ENCODE measurements at places on chromosomes 3 and 15. TPM values are rescaled to one million over a fixed set of nuclear protein-coding genes. Genes with fewer than 3 reads are reported as not detected.

DNA sequence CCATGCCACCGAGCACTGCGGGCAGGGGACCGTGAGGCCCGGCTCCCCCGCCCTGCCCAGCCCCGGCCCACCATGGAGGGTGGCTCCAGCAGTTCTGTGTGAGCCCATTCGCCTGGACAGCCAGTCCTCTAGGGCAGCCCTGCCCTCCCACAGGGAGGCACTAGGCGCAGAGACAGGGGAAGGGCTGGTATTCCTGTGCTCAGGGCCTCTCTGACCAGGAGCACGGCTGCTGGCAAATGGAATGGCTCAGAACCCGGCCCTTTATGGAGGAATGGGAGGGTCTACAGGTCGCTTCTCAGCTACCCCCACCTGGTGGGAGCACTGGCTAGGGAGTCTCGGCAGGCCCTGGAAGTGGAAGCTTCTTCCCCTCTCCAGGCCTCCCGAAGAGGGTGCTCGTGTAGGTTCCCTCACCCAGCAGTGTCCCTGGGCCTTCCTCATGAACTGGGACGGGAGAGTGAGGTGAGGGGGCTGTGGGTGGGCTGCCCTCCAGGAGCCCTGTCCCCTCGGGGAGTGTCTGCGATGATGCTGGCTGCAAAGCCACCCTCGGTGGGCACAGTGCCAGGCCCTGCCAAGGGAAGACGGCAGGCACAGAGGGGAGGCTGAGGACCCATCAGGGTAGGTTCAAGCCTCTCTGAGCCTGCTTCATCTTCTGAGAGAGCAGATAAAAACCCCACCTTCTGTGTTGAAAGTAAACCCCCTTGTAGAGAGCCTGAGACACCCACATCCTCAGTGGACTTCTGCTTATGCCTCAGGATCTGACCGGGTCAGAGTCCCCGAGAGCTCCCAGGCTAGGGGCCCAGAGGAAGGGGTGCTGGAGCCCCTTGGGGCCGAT, 1.5 kb downstream of the MELTF start:
- no peak for DNase-seq

- DNase-seq, result no peak
Measured at GRCh38 chr3:10354361-10355015, 33.6 kb upstream of the SEC13 start.

The CHRFAM7A gene
- 4.3 TPM for polyA plus RNA-seq

- no peak for DNase-seq
Measured at GRCh38 chr15:69610277-69610676, 157.7 kb downstream of the RPLP1 start.

GRCh38 chr3:141387516-141387915, 19.2 kb downstream of the ZBTB38 start:
- no peak for DNase-seq

The PHLDB2 gene
- polyA plus RNA-seq, result 60.6 TPM

The SV2B gene
- 3.2 TPM for polyA plus RNA-seq

GRCh38 chr3:24508423-24508839, 13.8 kb upstream of the THRB start:
- DNase-seq, result no peak

DNA sequence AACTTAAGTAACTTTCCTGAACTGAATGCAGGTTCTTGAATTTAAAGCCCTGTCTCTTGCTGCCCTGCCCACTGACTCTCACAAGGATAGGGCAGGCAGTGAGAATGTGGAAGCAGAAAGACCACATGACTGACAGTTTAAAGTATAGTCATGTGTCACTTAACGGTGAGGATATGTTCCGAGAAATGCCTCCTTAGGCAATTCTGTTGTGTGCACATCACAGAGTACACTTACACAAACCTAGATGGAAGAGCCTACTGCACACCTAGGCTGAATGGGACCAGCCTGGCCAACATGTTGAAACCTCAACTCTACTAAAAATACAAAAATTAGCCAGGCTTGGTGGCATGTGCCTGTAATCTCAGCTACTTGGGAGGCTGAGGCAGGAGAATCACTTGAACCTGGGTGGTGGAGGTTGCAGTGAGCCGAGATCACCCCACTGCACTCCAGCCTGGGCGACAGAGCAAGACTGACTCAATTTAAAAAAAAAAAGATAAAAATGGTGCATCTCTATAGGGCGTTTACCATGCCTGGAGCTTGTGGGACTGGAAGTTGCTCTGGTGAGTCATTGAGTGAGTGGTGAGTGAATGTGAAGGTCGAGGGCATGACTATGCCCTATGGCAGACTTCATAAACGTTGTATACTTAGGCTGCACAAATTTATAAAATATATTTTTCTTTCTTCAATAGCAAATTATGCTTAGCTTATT, 18.9 kb upstream of the COPG1 start:
- no peak for DNase-seq

- DNase-seq, result no peak
Measured at GRCh38 chr3:17765819-17766472, 23.5 kb upstream of the TBC1D5 start.

- DNase-seq, result no peak
Measured at GRCh38 chr3:150729682-150730360, 26.1 kb upstream of the ERICH6 start.

- DNase-seq, result no peak
Measured at GRCh38 chr15:63135804-63136203, 14.1 kb downstream of the LACTB start.

GRCh38 chr15:67193223-67193990, 61.1 kb downstream of the AAGAB start:
- no peak for DNase-seq

- DNase-seq, result no peak
Measured at GRCh38 chr15:50675535-50676144, 11.0 kb downstream of the TRPM7 start.

DNA sequence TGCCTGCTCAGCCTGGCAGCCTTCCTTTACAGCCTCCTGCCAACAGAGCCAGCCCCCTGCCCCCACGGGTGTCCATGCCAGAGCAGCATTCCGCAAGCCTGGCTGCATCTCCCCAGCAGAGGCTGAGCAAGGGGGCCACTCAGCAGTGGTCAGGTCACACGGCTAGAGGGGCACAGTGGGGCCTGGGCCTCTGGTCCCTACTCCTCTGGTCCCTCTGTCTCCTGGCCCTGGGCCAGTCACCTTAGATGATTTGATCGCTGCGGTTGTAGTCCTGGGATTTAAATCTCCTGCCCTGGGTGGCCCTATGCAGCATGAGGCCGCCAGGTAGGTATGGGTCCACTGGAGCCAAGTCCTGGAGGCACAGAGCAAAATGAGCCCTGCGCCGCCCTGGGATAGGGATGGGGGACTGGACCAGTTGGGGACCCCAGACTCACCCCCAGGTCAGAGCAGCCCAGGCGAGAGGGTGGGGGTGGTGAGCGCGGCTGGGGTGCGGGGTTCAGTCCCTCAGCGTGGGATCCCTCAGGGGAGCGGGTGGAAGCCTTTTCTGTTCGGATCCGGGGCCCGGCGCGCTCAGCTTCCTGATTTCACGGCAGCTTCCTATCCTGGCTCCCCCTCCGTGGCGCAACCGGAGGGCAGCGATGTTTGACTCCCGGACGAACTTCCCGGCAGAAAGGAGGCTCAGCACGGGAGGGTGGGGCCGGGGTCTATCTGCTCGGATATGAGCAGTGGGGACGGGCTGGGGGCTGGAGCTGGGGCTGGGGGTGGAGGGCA, at the start of gene ZBTB47:
Gene ZBTB47, plus strand, starts transcription at position 138 of the 771 bp plus-strand sequence. CDS start 4,659 bp downstream, outside the sequence.
- peak; percentile 75 for DNase-seq

- no peak for DNase-seq
Measured at GRCh38 chr3:184423561-184423960, 43.7 kb downstream of the CHRD start.

- DNase-seq, result peak; percentile 34
Measured at GRCh38 chr3:56339244-56339643, 129.0 kb downstream of the ERC2 start.

The PPP1R14D gene
- 0.38 TPM for polyA plus RNA-seq

GRCh38 chr3:50090984-50091383, 2.3 kb downstream of the RBM5 start:
- DNase-seq, result no peak
